ENCODE measurements at places on chromosomes 5 and 9.

GRCh38 chr5:79517601-79518000 lies 3.7 kb upstream of the HOMER1 start:
- DNase-seq = no peak

DNA sequence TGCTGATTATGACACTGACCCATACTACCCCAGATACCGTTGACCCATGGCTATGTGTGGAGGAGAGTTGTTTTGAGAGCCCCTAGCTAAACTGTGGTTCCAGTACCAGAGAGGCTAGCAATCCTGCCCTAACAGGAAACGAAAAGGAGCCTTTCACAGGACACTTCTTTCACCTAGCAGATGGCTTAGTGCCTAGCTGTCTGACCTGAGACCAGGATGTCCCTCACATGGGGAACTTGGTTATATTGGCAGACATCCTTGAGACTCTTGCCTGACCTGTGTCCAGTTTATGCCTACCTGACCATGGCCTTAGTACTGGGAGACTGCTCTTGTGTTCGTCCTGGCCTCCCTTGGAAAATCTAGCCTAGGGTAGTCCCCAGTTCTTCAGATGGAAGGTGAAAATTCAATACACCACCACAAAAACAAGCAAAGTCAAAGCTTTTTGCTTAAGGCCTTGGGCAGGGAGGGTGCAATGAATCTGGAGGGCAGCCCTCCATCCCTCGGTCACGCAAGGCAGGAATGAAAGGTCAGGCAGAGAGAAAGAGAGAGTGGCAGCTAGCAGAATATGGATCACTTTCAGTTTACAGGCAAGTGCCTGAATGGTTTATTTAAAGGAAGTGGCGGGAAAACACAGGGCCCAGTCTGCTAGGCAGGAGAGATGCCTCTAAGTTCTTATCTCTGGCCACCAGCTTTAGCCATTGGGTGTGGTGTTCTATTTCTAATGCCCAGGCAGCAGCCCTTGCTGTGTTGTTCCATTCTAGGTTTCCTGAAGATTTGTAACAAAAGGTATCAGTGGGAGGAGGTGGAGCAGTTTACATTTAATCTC lies 16.4 kb upstream of the ZNF474 start:
- no peak for DNase-seq

GRCh38 chr5:29089591-29090130 lies 2051.3 kb upstream of the CDH9 start:
- no peak for DNase-seq

DNA sequence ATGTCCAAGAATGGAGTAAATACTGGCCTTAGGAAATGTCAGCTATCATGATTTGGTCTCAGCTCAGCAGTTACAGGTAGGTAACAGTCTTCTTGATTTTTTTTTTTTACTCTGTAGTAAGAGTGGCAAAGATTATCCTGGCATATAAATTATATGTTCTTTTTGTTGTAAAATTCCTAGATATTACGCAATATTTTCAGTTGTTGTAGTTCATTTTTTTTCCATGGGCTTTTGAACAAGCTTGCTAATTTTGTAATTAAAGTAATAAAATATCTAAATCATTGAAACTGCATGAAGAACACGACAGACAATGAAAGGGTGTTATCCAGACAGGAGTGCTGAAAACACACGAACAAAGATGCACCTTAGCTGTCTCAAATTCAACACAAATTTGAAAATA lies 249.4 kb downstream of the PRDM9 start:
- DNase-seq = no peak

- peak; percentile 13 for DNase-seq
These were observed 423.0 kb downstream of the DIRAS2 start for GRCh38 chr9:90219548-90220118.

DNA sequence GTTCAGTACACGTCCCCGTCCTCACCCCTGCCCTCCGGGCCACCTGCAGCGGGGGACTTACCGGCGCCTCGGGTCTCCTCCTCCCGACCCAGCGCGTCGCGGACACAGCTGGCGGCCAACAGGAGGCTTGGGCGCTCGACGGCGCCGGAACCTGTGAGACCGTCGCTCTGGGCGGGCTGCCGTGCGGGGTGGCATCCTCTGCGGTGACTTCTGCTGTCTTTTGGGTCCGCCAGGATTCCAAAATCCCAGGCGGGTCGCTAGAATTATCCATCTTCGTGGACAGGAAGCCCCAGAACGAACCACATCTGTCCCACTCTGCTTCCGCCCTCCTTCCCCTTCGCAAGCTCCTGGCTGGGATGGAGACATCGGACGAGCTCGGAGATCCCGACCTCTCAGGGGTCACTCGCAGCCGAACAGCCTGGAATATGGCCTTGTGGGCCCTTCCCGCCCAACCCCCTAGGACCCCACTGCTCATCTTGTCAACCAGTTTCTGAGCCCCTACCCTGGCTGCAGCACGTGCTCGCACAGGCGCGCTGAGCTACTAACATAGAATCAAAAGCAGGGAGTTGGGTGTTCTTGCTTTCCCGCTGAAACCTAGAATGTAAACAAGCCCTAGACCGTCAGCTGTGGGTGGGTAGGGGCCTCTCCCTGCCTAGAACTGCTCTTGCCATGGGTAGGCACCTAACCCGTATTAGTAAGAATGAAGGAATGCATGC lies 947 bp upstream of the MARCHF3 start:
- peak; percentile 34 for DNase-seq

DNA sequence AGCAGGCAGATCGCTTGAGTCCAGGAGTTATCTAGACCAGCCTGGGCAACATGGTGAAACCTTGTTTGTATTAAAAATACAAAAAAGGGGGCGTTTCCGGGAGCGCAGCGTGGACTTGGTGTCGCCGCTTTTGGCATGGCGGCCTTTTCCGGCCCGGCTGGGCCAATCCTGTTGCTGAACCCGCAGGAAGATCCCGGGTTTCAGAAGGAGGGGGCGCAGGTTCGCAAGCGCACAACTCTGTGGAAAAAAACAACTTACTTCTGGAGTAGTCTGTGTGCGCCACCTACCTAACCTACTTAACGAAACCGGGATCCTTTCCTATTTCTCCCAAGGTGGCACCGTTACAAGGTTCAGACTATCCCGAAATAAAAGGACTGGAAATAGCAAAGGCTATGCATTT lies 198.6 kb downstream of the MSX2 start:
- DNase-seq = no peak

- no peak for DNase-seq
These were observed 47.8 kb downstream of the PLPP7 start for GRCh38 chr9:131337131-131337848.

GRCh38 chr5:27906481-27906880 lies 868.1 kb upstream of the CDH9 start:
- no peak for DNase-seq

GRCh38 chr5:90153031-90153430 lies 256.5 kb downstream of the CETN3 start:
- DNase-seq = no peak

- no peak for DNase-seq
These were observed 131.1 kb downstream of the FOXD1 start for GRCh38 chr5:73317523-73317922.

- no peak for DNase-seq
These were observed 170.5 kb downstream of the NDUFS4 start for GRCh38 chr5:53730943-53731342.

- DNase-seq = peak; percentile 41
These were observed at the start of gene AGPAT2 for GRCh38 chr9:136686794-136687711. AGPAT2 (minus strand) TSS chr9:136687457; CDS start chr9:136687357, 100 bp downstream.
